ENCODE measurements at places on chromosomes 4 and X.
A peak's percentile ranks its signal among the peaks of the same experiment; 100 is the strongest.

DNA sequence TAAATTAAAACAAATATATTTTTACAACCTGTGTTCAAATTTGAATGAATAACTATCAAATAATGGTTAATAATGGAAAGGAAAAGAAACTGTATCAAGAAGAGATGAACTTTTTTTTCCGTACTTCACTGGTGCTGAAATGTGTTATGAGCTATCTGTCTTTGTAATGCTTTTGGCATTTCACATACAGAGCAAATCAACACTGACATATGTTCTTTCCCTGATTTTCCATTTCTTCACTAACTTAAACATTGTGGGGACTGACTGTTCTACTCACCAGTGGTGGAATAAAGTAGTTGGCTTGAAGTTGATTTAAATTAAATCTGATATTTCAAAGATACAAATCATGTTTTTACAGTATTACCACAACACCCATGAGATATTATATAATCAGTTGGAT is 304.0 kb upstream of the BMP3 start:
- no peak for DNase-seq

DNA sequence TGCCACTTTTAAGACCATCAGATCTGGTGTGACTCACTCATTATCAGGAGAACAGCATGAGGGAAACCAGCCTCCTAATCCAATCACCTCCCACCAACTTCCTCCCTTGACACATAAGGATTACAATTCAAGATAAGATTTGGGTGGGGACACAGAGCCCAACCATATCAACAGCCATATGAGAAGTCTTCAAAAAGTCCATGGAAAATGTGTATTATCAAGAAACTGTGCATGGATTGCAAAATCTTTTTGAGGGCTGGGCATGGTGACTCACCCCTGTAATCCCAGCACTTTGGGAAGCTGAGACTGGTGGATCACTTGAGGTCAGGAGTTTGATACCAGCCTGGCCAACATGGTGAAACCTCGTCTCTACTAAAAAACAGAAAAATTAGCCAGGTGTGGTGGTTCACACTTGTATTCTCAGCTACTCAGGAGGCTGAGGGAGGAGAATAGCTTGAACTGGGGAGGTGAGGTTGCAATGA is 17.8 kb upstream of the RPL39 start:
- no peak for DNase-seq

- no peak for DNase-seq
Observed at GRCh38 chrX:4710618-4711433, 997.4 kb upstream of the PRKX start.

DNA sequence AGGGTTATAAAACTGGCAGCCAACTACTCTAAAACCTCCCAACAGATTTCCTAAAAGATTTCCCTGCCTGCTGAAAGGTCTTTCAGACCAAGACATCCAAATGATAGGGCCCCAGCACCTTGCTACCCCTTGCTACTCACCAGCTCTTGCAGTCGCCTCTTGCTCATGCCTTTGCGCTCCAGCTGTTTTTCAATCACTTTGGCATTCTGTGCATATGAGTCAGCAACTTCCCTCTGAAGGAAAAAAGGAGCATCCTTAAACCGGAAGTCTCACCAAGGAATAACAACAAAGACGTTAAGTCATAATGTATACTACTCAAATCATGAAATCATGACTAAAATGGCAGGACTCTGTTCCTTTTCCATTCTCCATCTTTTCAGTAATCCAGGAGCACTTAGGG is 24.0 kb downstream of the STEEP1 start:
- no peak for DNase-seq

DNA sequence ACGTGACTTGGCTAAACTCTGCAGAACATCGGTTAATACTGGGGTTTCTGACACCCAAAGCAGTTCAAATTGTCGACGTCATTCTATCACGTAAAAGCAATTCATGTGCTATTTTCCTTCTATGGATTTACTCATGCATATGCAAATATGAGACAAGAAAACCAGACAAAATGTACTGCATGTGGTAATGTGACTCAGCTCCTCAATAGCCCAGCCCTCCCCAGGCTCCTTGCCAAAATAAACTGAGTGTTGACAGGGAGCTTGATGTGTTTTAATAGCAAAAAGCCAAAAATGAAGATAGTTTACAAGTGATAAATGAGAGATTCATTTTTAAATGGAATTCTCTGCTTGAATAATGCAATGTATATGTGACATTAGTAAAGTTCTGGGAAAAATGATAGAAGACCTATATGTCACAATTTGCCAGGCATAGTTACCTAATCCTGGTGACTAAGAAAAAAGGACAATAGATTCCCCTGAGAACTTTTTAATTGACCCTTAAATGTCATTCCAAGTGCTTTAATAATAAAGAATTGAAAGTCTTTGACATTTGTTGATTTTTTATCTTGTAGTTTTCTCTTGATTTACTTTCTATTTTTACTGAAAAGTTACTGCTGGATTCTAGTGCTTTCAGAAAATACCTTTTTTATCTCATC is 1700.6 kb upstream of the TENM3 start:
- no peak for DNase-seq

DNA sequence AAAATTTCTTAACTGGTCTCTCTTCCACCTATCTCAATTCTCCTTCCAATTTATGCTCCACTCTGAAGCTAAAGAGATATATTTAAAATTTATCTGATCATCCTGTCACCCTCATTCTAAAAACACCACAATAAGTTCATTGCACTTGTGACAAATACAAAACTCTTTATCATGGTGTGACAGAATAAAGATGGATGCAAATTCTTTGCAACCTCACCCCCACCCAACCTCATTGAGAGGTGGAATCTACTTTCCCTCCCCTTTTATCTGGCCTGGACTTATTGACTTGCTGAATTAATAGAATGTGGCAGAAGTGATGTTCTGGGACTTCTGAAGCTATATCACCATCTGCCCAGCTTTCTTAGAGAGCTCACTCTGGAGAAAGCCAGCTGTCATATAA is 46.5 kb downstream of the IDS start:
- DNase-seq, result no peak

- no peak for DNase-seq
Observed at GRCh38 chr4:150318971-150319370, 240.7 kb downstream of the DCLK2 start.

DNA sequence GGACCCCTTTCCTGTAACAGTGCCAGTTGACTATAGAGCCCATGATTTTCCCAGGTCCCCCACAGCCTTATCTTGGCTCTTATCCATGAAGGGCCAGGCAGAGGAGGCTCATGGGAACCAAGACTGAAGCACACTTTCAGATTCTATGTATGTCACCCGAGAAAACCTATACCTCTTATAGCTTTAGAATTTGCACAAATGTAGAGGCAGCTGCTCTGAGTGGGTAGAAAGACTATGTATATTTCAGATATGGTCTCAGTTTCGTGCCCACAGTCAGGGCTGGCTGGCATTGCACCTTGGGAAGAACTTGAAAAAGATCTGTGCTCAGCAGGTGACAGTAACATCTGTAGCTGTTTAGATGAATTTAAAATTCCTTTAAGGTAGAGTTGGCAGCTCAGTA is 8.3 kb upstream of the LNX1 start:
- DNase-seq, result no peak

DNA sequence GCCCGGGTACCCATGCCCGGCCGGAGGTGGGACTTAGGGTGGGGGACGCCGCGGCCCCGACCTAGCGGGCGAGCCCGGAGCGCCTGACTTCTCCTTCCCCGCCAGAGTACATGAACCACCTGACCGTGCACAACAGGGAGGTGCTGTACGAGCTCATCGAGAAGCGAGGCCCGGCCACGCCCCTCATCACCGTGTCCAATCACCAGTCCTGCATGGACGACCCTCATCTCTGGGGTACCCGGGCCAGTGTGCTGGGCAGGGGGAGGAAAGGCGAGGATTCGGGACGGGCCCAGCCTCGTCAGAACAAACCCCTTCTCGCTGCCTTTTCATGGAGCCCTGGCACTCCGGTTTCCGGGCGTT is 622 bp downstream of the TAFAZZIN start:
- peak; percentile 61 for DNase-seq

GRCh38 chr4:54716478-54717065 is 58.8 kb downstream of the KIT start:
- DNase-seq, result no peak

GRCh38 chr4:94479358-94480141 is 27.8 kb downstream of the PDLIM5 start:
- no peak for DNase-seq

DNA sequence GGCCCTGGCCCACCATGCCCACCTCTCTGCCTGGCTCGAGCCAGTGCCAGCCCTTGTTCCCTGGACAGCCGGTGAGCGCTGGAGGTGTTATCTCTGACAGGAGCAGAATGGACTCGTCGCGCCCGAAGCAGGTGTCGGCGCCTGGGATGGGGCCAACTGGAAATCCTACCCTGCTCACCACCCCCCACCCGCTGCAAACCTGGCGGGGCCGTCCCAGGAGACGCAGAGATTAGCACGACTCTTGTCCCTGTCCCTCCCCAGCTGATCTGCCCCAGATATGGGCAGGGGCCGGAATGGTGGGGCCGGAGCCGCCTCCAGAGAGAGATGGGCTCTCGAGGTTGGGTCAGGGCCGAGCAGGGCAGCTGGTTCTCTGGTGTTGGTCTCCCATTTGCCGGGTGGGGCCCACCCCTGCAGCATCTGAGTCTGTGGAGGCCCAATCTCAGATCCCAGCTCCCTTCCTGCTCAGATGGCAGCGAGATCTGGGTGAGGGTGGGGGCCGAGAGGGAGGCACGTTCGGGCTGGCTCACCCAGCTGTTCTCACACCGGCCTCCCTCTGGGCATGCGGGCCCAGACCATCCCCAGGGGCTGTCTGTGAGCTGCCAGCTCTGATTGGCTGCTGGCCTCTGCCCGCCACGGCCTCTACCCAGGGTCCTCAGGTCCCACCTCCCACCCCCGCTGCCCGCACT is 20.1 kb upstream of the FGFR3 start:
- no peak for DNase-seq

- no peak for DNase-seq
Observed at GRCh38 chr4:124632439-124632838, 80.1 kb downstream of the ANKRD50 start.

DNA sequence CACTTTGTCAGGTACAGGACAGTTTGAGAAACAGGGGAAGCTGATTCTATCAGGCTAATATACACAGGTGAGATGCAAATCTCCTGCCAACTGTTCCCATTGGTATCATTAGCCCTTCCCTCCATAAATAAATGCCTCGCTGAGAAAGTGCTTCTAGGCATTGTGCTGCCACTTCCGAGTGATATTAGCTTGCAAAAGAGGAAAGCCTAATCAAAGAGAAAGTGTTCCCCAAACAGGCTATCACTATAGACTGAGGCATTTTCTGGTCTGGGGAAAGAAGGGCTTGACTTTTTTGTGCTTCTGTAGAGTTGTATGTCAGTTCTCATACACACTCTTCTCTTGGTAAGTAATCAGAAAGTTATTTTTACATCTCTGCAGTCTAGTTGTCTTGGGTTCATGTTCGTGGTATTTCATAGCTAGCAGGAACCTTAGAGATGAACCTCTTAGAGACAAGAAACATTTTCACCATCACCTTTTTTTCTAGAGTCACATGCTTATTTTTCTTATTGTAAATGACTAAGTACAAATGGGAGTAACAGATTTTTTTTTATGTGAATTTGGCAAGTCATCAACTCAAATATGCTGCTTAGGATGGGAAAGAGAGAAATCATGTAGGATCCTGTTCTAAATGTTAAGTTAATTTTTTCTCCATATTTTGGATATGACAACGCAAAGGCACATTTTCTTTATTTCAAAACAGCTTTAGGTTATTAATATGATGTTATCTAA is 1009.8 kb downstream of the ADGRL3 start:
- no peak for DNase-seq

DNA sequence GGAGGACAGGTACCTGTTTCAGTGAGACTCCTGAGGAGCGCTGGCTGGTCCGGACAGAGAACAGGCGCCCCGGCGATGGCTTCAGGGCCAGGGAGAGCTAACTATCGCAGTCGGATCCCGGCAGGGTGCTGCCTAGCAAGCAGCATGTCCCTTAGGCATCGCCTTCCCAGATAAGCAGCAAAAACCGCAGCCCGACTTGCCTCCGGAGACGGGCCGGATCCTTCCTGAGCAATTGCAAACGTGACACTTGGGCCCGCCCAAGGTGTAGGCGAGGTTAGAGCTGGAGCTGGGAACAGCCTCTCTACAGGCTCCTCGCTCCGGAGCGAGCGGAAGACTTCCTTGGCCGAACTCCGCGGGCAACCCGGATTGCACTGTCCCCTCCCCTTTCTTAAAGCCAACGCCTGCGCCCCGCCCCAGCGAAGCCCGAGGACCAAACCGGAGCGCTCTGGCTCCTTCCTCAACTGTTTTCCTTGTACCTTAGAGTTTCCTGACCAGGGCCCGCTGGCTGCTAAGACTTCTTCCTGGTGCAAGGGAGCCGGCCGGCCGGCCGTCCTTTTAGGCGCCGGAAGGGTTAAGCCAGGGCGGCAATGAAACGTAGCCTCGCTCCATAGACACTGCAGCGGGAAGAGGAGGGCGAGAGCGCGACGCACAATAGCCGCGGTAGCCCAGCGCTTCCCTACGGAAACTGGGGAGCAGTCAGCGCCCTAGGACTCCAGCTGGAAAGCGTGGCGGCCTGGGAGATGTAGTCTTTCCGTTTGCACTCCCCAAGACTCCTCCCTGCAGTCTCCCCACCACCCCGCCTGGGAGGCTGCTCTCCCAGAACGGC is at the start of gene OPHN1:
Gene OPHN1 (minus strand): TSS at position 341 of the 826 bp plus-strand sequence. CDS start 475 bp downstream, outside the sequence.
- DNase-seq, result no peak

DNA sequence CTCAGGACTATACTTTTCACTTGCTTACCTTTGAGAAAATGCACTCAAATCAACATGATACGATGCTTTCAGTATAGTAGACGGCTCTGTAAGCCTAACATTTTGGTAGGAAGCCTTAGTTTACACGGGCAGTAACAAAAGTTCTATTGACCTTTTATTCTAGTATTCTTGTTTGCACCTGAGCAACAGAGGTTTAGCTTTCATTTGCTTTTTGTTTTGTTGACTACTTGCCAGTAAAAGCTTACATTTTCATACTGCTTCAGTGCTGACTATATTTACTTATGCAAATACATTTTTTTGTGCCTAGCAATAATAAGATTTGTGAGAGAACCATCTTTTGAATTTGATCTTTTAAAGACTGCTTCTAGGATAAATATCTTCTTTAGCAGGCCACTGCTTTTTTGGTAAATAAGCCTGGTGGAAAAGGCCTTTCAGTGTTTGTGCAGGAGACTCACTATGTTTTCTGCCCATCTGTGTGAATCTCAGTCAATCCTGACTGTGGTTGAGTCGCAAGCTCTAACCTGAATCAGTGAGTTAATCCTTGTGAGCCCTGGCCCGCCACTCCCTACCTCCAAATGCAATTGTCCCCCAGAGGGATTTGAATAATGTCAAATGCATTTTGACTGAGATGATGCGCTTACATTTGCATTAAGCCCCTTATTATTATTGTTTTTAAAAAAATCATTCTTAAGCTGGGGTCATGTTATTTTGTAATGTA is 21.9 kb downstream of the FHIP1A start:
- DNase-seq, result no peak

GRCh38 chr4:40577588-40578253 is 51.9 kb downstream of the RBM47 start:
- DNase-seq, result no peak

GRCh38 chr4:106062452-106062875 is 167.2 kb downstream of the NPNT start:
- DNase-seq, result no peak

- DNase-seq, result no peak
Observed at GRCh38 chr4:138329506-138330070, 87.4 kb upstream of the SLC7A11 start.
